ENCODE measurements at places on chromosomes 2 and 18.

GRCh38 chr2:162821176-162821575 lies 17.4 kb downstream of the KCNH7 start:
- DNase-seq: peak; percentile 69

- DNase-seq: no peak
These were observed 383.6 kb upstream of the SMIM21 start for GRCh38 chr18:75810961-75811551.

DNA sequence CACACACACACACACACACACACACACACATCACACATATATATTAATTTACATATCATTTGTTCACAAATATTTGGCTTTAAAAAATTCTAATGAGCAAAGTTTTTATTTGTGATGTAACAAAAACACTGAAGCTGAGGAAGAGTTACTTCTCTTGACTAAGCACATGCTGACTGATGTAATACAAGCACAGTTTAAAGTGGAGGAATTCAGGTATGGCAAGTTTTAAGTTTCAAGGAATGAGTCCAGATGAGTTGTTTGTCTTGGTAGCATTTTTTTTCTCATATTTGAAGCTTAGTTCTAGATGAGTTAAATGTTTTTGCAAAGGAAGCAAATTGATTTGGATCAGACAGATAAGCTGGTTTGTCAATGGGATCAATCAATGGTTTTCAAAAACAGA lies 20.2 kb upstream of the CALCRL start:
- DNase-seq: no peak

GRCh38 chr2:118554616-118555015 lies 292.8 kb downstream of the EN1 start:
- DNase-seq: no peak

DNA sequence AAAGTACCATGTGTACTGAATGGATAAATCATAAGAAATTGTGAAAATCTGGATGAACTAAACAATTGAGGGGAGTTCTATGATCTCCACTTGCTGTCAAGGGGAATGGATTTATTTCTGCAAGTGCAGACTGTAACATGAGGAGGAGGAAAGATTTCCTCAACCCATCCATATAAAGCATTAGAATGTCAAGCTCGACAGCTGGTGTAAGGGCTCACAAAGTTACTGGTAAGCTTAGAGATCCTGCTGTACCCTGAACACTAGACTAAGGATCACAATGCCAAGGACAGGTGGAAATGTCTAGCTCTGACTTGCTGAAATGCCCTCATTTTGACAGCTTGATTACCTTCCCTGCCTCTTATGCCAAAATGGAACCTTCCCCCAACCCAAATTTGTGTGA lies 125.3 kb downstream of the TCF4 start:
- no peak for DNase-seq

DNA sequence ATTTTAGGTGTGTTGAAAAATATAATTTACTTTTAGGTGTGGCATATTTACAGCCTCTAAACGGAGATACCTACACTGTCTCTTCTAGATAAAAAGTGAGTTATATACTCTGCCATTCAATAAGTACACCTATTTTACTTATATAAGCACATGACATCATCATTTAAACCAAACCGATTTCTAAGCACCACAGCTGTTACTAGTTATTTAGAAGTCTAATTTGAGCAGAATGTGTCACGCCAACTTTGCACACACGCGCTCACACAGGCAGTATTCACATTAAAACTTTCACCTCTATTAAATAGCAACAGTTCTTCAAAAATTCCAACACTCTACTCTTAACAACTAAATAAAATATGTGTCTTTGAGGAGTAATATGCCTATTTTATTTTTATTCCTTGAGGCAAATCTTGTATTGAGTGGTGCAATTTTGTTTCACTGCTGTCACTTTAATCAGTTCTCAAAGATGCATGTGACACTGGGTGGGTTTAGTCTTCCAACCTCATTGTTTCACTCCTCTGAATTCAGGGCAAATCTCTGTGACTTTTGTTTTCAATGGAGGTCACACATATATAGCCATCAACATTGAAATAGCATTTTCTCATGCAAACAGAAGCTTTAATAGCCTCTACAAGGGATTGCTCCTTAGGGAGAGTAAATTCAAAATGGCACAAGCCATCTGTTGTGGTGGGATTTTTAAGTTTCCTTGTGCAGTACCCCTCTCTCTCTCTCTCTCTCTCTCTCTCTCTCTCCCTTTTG lies 721.0 kb downstream of the PLCL1 start:
- DNase-seq: no peak

DNA sequence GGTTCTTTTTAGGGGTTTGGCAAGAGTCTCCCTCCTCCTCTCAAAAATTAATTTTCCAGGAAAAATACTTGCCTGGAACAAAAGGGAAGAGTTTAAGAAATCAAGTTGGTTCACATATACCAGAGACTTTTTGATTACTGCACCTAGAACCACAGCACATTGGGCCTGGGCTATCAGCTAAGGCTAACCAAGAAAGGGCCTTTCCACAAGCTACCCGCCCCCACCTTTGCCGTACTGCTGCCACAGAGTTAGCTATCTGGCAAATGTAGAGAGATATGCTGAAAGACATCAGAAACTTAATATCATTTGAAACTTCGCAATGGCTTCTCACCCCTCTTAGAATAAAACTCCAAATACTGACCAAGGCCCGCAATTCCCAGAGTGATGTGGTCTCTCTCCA lies 76.9 kb downstream of the AAK1 start:
- DNase-seq: no peak
